ENCODE measurements at places on chromosomes 13 and 19. TPM values are rescaled to one million over a fixed set of nuclear protein-coding genes. Genes with fewer than 3 reads are reported as not detected.

DNA sequence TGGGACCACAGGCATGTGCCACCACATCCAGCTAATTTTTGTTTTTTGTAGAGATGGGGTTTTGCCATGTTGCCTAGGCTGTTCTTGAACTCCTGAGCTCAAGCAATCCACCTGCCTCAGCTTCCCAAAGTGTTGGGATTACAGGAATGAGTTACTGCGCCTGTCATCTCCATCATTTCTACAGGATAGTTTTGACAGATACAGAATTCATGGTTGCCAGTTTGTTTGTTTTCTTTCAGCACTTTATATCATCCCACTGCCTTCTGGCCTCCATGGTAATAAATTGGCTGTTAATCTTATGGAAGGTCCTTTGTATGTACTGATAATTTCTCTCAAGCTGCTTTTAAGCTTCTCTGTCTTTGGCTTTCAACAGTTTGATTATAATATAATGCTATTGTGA, 165.2 kb downstream of the RNF17 start:
- H3K36me3 ChIP-seq = no peaks in the 10 kb centered on the region
- DNase-seq = no peak
- H3K27me3 ChIP-seq = no peaks in the 10 kb centered on the region
- no peak overlapping the region for H3K27ac ChIP-seq

- H3K4me3 ChIP-seq = no peak overlapping the region
- no peak for DNase-seq
- peaks cover 15% of the 10 kb centered on the region for H3K4me1 ChIP-seq
- no peaks in the 10 kb centered on the region for H3K36me3 ChIP-seq
These were observed 81.1 kb downstream of the ZNF429 start for GRCh38 chr19:21586311-21587116.

- H3K4me3 ChIP-seq = no peak overlapping the region
- H3K27me3 ChIP-seq = no peaks in the 10 kb centered on the region
- H3K36me3 ChIP-seq = no peaks in the 10 kb centered on the region
- H3K4me1 ChIP-seq = no peaks in the 10 kb centered on the region
- no peak for DNase-seq
These were observed 34.6 kb downstream of the ATP8A2 start for GRCh38 chr13:25406377-25406776.

DNA sequence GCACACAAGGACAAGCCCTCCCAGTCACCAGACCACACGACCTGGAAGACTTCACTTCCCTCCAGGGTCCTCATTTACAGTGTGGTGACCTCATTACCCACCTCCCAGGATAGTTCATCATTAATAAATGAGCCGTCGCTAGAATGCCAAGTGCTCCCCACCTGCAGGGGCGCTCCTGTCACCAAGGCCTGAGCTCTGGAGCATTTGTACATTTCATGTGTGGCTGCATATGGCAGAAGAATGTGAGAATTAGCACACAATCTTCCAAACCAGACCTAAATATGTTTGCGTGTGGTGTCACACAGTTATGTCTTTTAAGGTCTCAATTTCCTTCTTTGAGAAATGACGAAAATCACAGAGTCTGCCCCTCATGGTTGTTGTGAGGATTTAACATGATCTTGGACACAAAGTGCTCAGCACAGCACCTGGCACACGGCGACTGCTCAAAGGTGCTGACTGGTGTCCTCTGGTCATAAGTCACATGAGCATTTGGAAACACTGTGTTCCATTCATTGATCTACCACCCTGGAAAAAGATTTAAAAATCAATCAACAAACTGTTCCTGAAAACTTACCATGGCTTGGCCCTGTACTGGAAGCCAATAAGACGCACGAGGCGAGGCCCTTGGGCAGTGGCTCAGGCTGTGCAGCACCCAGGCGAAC, 150.6 kb upstream of the SPACA7 start:
- H3K27me3 ChIP-seq = no peaks in the 10 kb centered on the region
- DNase-seq = no peak
- no peaks in the 10 kb centered on the region for H3K4me1 ChIP-seq
- H3K4me3 ChIP-seq = no peak overlapping the region

DNA sequence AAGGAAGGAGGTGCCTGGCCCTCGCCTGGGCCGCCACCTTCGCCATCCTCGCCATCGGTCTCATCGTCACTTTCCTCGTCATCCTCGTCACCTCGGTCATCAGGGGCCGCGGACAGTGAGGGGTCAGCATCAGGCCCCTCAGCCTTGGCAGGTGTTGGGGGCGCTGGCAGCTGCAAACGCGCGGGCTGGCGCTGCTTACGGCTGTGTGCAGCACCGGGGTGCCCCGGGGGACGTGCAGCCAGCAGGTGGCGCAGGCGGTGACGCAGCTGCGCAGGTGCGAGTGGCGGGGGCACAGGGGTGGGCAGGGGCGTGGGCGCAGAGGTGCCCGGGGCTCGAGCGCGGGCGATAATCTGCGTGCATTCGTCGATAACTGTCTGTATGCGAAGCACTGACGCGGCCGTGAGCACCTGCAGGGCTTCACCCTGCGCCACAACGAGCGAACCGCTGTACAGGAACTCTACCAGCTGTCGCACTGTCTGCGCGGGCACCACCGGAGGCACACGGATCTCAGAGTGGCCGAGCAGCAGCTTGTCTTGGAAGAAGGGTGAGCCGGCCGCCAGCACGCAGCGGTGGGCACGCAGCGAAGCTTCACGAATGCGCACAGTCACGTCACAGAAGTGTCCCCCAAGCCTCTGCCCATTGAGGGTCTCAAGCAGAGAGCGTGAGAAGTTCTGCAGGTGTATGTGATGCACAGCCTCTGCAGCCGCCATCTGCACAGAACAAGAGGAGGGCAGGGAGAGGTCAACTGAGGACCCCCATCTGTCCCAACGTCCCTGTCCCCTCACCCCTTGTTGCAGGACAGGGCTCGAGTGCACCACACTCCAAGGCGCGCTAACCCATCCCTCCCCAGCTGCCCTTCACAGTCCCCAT, 2.4 kb downstream of the ZBTB45 start:
- H3K36me3 ChIP-seq = peaks cover 13% of the 10 kb centered on the region
- no peaks in the 10 kb centered on the region for H3K27me3 ChIP-seq
- DNase-seq = no peak
- peaks cover 40% of the 10 kb centered on the region for H3K4me1 ChIP-seq
- no peak overlapping the region for H3K4me3 ChIP-seq

- no peak overlapping the region for H3K4me3 ChIP-seq
- no peak for DNase-seq
- H3K36me3 ChIP-seq = peaks cover 56% of the 10 kb centered on the region
- H3K27me3 ChIP-seq = no peaks in the 10 kb centered on the region
- H3K4me1 ChIP-seq = no peaks in the 10 kb centered on the region
These were observed 14.5 kb downstream of the EPN1 start for GRCh38 chr19:55689411-55690108.

- DNase-seq = no peak
- H3K4me3 ChIP-seq = no peak overlapping the region
- no peaks in the 10 kb centered on the region for H3K27me3 ChIP-seq
These were observed 7.4 kb upstream of the JUNB start for GRCh38 chr19:12783849-12784393.

DNA sequence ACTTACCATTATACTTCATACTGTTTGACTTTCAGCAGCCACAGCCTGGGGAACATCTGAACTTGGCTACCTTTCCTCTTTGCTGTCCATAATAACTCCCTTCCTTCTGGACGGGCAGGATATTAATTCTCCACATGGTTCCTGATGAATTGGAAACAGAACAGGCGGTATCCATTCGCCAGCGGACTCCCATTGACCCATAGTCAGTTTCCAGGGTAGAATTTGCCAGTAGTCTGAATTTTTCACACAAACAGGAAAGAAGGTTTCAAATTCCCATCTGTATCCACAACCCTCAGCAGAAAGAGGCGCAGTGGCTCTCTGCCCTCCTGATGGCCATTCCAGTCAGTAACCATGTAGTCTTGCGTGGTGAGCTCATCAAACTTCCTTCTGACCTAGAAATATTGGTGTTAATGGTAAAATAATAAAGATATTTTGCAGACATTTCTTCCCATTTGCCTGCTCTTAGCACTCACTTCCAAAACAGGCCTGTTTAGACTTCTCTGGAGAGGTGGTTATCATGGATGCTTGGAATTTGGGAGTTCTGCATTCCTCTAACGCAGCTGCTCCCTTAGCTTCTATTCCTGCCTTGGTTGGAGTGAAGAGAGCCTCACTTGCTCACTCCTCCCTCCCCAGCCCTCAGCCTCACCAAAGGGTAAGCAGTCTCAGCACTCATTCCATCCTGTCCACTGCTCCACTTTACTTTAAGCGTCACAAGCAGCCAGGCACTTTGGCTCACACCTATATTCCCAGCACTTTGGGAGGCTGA, 75.0 kb upstream of the OXGR1 start:
- H3K27me3 ChIP-seq = no peaks in the 10 kb centered on the region
- no peaks in the 10 kb centered on the region for H3K4me1 ChIP-seq
- DNase-seq = no peak
- no peaks in the 10 kb centered on the region for H3K36me3 ChIP-seq

Gene PTH2
- total RNA-seq = not detected

Gene CEACAM6
- not detected for total RNA-seq

Gene FCER2
- not detected for total RNA-seq
